Glutamatergic neuron (in vitro differentiated cells): ENCODE measurements at places on chromosomes 3 and 15. TPM values are rescaled to one million over a fixed set of nuclear protein-coding genes. Genes with fewer than 3 reads are reported as not detected.

The FBXO40 gene
- total RNA-seq: not detected

The PTH1R gene
- 0.29 TPM for total RNA-seq

The ITIH1 gene
- not detected for total RNA-seq

The SLC33A1 gene
- total RNA-seq: 19.7 TPM

The FOXB1 gene
- not detected for total RNA-seq

The TGFBR2 gene
- 0.96 TPM for total RNA-seq

The GOLGA8S gene
- not detected for total RNA-seq

The CFAP20DC gene
- 8.4 TPM for total RNA-seq
